ENCODE measurements at places on chromosomes 5 and 9. TPM values are rescaled to one million over a fixed set of nuclear protein-coding genes. Genes with fewer than 3 reads are reported as not detected.

DNA sequence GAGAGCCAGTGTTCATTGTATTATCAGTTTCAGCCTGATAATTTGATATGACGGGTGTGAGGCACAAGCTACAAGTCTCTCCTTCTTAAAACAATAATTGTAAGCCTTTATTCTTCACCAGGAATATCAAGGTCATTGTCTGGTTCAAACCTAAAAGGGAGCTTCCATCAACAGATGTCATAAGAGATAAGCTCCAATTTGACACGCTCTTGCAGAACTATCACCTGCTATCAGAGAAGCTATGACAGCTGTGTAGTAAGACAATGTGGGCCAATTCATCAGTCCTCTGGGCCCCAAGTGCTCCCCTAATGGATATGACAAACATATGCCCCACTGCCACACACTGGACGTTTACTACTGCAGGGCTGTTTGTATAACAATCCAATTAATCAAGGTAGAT lies 1010.2 kb upstream of the DMAC1 start:
- DNase-seq = no peak

GRCh38 chr9:116336133-116336862 lies 182.7 kb downstream of the PAPPA start:
- DNase-seq = no peak

GLDC gene
- polyA plus RNA-seq = 7.0 TPM

GRCh38 chr5:31062902-31063580 lies 130.4 kb upstream of the CDH6 start:
- no peak for DNase-seq

DNA sequence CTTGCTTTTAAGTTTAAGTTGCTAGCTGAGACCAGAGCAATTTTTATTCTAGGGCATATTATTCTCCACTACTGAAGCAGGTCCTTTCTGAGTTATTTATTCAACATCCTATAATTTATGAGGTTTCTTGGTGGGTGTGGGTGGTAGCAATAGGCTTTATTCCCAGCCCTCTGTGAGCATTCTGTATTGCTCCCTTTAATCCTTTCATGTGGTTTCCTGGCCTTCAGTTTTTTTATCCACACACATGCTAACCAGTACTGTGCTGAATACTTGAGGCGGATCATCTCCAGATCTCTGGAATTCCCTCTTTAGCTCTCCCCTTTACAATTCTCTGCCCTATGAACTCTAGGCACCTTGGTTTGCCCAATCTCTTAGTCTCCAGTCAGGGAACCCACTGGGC lies 91.8 kb upstream of the GLRA1 start:
- no peak for DNase-seq

DNA sequence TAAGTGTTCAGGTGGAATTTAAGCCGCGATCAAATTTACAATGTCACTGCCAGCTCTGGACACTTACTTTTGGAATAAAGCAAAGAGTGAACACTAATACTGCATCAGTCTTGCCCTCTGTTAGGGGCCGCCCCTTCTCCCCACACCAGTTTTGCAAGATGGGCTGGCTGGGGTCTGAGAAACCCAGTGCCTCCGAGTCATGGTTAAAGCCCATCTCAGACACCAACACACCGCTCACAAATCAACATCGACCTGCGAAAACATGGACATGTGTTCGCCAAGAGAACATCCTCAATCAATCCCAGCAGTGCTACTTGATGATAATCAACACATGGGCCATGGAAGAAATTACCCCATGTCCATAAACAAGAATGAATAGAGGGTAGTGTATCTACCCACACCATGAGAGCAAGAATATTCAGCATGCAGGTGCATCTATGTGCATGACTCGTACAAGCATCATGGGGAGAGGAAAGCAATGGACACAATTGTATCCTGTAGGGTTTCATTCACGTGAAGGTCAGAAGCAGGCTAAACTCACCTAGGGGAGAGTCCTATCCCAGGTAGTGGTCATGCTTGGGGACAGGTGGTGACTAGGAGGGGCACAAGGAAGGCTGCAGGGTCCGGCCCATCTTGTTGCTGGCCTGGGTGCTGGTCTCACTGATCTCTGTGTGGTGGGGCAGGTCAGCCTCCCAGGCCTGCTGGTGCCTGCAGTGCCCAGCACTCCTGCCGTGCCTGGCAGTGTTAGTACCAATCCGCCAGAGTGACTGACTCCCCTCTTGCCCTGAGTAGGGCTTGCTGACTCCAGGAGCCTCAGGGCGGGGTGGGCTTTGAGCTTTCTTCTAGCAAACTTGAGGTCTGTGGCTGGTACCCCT lies 5.0 kb downstream of the S1PR3 start:
- no peak for DNase-seq

ADAMTS6 gene
- 22.8 TPM for polyA plus RNA-seq

TAF11L5 gene
- not detected for polyA plus RNA-seq

DNA sequence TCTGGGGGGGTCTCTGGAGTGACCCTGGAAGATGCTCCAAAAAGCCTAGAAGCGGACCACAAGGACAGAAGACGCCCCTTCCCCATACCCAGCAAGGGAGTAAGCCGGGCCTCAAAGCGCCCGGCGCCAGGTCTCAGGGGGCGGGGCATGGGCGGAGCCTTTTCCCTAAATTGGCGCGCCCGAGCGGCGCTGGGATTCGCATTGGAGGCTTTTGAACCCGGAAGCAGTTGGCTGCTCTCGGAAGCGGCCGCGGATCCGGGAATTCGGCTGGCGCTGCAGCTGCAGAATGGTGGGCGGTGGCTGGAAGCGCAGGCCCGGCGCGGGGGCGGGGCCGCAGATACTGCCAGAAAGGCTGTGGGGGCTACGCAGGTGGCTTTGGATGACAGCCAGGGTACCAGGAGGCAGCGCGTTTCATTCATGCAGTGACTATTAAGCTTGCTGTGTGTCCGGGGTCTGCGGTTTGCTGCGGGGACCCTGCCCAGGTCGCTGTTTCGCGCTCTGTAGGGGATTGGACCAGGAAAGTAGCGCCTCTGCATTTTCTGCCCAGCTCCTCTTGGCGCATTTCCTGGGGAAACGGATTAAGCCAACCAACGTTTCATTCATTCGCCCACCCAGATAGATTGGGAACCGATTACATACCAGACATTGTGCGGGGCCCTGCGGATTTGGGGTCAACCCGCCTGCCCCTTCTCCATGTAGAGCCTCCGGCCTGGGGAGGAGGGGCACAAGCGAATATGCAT lies 83.0 kb upstream of the FREM1 start:
- DNase-seq = peak; percentile 87

All from right lung (tissue), 10 donors.